ENCODE measurements at places on chromosomes 7 and 10.

- no peak for DNase-seq
These were observed 212.6 kb upstream of the FZD8 start for GRCh38 chr10:35854661-35855060.

GRCh38 chr7:100493476-100494264, 9.9 kb downstream of the NYAP1 start:
- DNase-seq = no peak

DNA sequence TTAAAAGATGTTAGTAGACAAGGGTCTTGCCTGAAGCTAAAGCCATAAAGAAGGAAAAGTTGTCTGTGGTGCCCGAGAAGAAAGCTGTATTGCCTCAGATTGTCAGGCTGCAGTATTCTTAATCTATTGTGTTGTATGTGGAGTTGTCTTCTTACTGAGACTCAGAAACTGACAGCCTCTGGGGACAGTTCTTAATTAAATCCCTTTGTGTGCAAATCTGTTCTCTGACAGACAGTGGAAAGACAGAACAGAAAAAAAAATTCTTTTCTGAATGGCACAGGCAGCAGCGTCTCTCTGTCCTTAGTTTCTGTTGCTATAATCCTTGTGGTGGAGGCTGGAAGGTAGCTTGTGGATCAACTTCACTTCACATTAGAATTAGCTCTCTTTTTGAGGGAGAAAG, 16.8 kb downstream of the VWC2 start:
- no peak for DNase-seq

- no peak for DNase-seq
These were observed 1.9 kb downstream of the MRPS33 start for GRCh38 chr7:141012696-141013344.

GRCh38 chr7:65444899-65445823, 71.5 kb downstream of the ZNF92 start:
- DNase-seq = no peak

DNA sequence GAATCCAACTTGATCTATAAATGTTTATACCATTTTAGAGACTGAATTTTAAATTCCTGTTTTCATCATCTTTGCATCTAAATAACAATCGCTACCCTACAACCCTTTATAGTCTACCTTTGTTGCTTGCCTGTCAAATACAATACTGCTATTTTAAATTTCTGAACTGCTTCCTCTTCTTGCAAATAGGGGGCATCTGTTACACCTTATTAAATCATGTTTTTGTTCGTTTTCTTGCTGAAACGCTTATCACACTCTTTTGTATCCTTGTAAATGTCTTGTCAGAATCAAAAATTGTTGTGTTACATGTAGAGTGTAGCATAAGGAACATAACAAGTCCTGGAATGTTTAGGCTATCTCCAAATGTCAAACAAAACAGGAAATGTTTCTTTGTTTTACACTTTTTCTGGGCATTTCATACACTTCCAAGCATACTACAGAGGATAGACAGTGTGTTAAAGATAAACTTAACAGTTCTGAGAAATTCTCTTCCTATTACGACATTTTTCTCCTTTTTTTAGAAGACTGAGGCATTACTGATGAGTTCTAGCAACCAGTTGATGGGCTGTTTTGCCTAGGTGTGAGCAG, 281.3 kb downstream of the GPR158 start:
- DNase-seq = no peak

GRCh38 chr7:129617652-129618051, 6.1 kb downstream of the NRF1 start:
- no peak for DNase-seq

DNA sequence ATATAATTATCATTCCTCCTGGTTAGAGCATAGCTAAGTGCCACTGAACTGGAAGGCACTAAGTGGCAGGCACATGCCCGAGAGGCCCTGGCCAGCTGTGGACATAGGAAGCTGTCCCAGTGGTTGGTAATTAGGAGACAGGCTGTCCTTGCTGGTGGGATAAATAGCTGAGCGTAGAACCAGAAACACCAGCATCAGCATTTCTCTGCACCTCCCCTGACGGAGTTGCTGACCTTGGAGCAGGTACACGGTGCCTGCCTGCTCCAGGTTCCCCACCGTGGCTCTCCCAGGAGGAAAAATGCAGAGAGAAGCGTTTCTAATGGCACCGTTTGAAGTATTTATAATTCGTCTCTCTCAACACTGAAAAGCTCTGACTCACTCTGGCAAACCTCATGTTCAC, 5.6 kb upstream of the ABLIM1 start:
- DNase-seq = no peak

GRCh38 chr7:88328787-88329186, 22.1 kb upstream of the STEAP4 start:
- DNase-seq = no peak

DNA sequence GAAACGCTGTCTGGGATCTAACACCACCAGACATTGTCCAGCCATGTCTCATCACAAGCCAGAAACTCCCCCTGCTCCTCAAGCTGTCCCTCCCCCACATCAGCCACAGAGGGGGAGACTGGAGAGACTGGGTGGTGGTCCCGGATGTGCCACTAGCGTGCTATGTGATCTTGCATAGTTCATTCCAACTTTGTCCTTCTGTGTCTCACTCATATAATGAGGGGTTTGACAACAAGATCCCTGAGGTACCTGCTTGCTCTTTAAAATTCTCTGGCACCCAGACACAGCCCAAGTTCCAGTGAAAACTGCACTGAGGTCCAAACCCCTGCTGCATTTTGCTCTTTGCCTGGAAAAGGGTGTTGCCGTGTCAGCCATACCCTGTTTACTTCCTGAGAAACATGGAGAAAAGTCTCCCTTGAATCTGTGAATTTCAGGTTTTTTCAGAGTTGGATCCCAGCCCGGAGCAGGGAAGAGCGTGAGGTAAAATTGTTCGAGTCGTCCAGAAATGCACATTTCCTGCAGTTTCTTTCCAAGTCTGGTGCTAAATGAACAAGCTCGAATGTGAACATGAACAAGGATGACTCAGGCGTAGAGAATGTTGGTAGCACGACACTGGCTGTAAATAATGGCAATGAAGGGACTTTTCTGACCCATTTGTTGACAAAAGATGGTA, 156.6 kb downstream of the CCDC3 start:
- DNase-seq = no peak

DNA sequence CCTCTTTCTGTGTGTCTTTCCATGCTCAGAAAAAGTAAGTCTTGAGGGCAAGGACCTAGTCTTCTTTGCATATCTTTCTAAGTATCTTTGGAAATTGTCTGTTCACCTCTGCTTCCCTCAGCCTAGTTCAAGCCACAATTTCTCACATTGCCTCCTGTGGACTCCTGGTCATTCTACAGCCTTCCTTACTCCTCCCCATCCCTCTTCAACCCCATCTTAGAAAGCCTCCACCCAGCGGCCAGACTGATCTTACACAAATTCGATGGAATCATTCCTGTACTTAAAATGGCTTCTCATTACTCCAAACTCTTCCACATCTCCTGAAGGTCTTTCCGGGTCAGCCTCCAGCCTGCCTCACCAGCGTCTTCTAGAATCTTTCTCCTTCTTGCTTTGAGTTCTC, 24.1 kb upstream of the AGK start:
- no peak for DNase-seq

GRCh38 chr7:121449735-121450240, 53.7 kb upstream of the FAM3C start:
- no peak for DNase-seq

DNA sequence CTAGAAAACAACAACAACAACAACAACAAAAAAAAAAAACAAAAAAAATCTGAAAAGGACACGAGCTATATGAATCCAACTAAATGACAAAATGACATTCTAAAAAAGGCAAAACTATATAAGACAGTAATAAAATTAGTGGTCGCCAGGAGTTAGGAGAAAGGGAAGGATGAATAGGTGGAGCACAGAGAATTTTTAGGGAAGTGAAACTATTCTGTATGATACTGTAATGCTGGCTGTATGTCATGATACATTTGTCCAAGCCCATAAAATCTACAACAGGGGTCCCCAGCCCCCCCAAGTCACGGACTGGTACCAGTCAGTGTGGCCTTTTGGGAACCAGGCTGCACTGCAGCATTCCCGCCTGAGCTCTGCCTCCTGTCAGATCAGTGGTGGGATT, 2.8 kb upstream of the PUS7 start:
- no peak for DNase-seq

GRCh38 chr10:47365431-47366180, 17.4 kb downstream of the RBP3 start:
- DNase-seq = no peak

DNA sequence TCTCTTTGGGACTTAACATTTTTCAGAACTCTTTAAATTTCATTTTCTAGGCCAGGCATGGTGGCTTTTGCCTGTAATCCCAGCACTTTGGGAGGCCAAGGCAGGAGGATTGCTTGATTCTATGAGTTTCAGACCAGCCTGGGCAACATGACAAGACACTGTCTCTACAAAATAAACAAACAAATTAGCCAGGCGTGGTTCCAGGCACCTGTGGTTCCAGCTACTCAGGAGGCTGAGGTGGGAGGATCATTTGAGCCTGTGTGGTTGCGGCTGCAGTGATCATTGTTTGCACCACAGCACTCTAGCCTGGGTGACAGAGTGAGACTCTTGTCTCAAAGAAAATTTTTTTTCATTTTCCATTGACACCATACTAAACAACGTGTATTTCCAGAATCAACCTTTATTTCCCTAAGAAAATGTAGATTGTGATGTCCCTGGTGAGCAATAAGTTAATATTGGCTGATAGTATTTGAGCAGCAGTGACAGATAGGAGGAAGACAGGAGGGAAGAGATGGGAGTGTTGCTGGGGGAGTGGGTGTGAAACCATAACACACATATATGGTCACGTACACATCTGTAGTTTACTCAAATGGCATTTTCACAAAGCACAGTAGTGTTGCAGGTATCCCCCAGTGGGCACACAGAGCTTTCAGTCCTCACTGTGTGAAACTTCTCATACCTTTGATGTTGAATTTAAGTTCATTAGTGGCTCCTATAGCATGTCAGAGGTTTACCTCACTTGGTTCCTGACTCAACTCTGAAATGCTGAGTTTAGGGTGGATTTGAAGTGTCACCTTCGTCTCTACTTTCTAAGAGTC, 205.6 kb downstream of the AUTS2 start:
- no peak for DNase-seq

DNA sequence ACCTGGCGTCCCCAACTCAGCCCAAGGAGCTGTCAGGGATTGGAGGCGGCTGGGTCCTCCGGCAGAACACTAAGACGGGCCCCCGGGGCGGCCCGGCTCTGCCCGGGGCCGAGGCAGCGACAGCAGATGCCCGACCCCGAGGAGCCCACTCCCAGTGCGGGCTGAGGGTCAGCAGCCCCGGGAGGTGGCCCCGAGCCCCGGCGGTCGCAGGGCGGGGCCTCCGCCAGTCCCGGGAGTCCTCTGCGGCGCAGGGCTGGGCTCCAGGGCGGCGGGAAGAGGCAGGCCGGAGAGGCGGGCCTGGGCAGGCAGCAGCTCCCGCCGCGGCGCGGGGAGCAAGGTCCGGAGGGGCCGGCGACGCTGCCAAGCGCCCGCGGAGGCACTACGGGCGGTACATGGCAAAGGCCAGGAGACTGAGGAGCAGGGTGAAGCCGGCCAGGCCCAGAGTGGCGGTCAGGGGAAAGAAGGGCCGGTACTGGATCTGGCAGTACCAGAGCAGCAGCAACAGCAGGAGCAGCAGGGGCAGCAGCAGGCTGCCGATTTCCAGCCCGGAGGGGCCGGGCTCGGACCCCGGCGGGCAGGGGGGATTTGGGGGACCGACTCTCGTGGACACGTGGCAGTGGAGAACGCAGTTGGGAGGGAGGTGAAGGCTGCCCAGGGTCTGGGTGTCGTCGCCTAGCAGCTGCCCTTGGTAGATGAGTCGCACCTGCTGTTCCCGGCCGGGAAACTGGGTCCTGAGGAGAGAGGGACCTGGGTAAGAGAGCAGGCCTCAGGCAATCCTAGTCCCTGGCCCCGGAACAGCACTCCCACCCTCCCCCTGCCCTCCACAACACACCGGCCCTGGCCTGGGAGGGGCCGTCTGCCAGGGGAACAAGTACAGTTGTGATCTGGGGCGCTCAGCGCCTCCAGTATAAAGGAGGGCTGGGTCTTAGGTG, 827 bp upstream of the FASTK start:
- DNase-seq = no peak

DNA sequence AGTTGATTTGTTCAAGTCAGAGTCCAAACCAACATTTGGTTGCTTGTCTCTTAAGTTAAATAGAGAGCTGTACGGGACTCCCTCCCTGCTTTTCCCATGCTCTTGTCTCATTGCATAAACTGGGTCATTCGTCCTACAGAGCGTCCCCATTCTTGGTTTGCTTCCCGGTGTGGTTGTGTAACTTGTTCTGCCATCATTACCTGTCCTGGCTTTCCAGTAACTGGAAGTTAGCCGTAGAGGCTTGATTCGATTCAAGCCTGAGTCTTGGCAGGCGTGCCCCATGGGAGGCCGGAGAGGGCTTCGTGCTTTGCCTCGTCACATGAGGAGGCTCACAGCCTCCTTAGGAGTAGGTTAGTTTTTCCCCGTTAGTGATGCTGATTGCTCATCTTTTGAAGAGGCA, 40.2 kb downstream of the FBH1 start:
- DNase-seq = no peak

GRCh38 chr7:129146237-129146979, 1.9 kb downstream of the TSPAN33 start:
- no peak for DNase-seq

All from activated naive CD8-positive, alpha-beta T cell treated with anti-CD3 and anti-CD28 coated beads, Interleukin-2, amount 50 U/mL, for 16 hours (primary cell).